SHP77 treated with DMSO at 0.1 percent for 48 hours (cell line): ENCODE measurements at places on chromosomes 1 and 21.

DNA sequence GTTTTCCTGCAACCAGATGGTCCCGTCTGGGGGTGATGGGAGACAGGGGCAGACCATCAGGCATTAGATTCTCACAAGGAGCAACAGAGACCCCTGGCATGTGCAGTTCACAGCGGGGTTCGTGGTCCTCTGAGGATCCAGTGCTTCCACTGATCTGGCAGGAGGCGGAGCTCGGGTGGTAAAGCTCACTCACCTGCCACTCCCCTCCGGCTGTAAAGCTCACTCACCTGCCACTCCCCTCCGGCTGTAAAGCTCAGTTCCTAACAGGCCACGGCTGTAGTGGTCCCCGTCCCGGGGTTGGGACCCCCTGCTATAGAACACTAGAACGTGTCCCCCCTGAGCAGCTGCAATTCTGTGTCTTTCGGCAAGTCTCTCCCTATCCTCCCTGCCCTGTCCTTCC is 4.6 kb downstream of the KRTAP10-12 start:
- no peak for DNase-seq

GRCh38 chr1:97844552-97845089 is 76.2 kb downstream of the DPYD start:
- DNase-seq: no peak

- DNase-seq: no peak
These were observed 2.8 kb upstream of the ABCG1 start for GRCh38 chr21:42215942-42216725.

GRCh38 chr1:5576673-5577065 is 415.6 kb downstream of the NPHP4 start:
- DNase-seq: no peak

GRCh38 chr1:206446688-206447421 is 23.4 kb upstream of the IKBKE start:
- DNase-seq: no peak
